ENCODE measurements at places on chromosomes 6 and 20. TPM values are rescaled to one million over a fixed set of nuclear protein-coding genes. Genes with fewer than 3 reads are reported as not detected.

TRAPPC3L gene
- polyA plus RNA-seq: 0.18 TPM

CEP250 gene
- 6.9 TPM for polyA plus RNA-seq

SIRPD gene
- polyA plus RNA-seq: not detected

KIFC1 gene
- polyA plus RNA-seq: 47.5 TPM

COL9A3 gene
- polyA plus RNA-seq: 0.16 TPM

SCRT2 gene
- not detected for polyA plus RNA-seq

THEMIS gene
- polyA plus RNA-seq: not detected

ENTPD6 gene
- 127 TPM for polyA plus RNA-seq

PRDM13 gene
- polyA plus RNA-seq: not detected

DNA sequence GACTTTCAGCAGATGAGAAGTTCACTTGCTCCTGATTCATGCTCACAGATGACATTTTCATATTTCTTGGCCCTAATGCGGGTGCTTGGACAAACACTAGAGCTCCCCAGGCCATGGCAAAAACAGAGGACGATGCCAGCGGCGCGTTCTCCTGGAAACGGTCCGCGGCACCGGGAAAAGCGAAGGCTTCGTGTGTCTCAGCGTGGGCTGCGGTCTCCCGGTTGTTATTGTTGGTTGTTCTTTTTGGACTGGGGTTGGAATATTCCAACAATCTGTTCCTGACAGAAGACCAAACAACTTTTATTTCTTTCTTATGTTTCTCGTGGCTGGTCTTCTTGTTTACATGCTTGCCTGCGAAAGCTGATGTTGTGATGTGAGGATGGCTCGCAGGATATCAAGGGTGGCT lies 46.8 kb upstream of the NEDD9 start:
- DNase-seq: no peak

DNA sequence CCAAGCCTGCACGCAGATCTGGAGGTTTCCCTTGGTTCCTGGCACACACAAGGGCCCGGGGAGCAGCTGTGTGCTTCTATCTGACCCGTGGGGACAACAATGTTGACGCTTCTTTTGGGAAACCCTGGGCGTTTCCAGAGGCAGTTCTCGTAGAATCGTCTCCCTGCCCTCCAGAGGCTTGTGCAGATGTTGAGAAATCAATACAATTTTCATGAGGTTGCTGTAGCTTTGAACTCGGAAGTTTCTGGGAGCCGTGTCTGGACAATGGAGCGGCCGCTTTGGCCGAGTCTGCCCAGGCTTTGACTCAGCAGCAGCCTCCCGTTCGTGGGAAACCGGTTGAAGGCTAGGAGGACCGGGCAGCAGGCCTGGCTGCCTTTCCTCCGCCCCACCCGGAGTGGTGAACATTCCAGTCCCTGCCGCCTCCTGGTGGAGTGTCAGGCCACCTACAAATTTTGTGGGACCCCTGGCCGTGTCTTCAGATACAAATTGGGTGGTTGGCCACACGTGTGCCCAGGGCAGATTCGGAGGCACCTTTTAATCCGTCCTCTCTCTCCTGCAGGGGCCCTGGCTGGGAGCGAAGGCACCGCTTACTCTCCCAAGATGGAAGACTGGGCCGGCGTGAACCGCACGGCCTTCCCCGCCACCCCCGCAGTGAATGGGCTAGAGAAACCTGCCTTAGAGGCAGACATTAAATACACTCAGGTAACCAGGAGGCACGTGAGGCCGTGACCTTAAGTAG lies 2.7 kb downstream of the PAX1 start:
- DNase-seq: no peak

DNA sequence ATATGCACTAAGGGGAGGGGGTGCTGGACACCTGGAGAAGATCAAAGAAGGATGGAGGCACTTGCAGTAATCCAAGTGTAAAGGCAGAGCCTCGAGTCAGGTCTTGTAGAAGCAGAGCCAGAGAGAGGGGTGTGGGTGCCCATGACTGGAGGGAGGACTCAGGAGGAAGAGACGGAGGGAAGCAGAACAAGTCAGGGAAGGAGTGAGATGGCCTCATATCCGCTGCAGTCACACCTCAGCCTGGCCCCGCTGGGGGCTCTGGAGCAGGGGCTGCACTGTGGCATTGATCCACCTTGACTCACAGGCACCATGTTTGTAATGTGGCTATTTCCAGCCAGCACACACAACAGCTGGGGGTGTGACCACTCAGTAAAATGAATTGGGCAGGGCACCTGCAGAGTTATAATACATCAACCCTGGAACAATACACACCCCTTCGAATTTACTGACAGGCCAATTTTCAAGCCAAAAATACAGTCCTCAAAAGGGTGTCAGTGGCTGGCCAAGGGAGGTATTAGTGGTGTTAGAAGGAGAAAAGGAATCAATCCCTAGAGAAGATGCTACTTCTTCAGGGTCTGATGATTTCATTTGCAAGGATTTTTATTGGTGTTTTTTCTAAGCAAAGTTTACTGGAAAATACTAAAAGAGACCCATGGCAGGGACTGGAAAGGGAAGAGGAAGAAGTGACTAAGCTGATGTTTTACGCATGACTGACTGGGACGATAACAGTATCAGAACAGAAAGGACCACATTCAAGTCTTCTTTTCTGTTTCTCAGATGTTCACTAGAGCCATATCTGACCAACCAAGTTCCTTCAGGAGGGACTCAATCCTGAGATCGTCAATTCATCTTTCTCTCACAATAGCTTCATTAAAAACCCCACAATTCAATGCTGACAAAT lies 18.9 kb upstream of the NXT1 start:
- DNase-seq: no peak

- DNase-seq: no peak
Measured at GRCh38 chr6:32353348-32353747, 18.4 kb downstream of the TSBP1 start.

- DNase-seq: no peak
Measured at GRCh38 chr6:89321131-89321970, 6.3 kb upstream of the GABRR2 start.

- DNase-seq: no peak
Measured at GRCh38 chr20:41027872-41028358, 707 bp upstream of the TOP1 start.

- DNase-seq: no peak
Measured at GRCh38 chr6:97705568-97705967, 422.6 kb upstream of the MMS22L start.
